Activated CD4-positive, alpha-beta T cell treated with anti-CD3 and anti-CD28 coated beads, Interleukin-2, amount 50 U/mL, for 1 hour (primary cell): ENCODE measurements at places on chromosomes 4 and X.

- DNase-seq: no peak
Observed at GRCh38 chr4:46266106-46266505, 123.8 kb downstream of the GABRA2 start.

DNA sequence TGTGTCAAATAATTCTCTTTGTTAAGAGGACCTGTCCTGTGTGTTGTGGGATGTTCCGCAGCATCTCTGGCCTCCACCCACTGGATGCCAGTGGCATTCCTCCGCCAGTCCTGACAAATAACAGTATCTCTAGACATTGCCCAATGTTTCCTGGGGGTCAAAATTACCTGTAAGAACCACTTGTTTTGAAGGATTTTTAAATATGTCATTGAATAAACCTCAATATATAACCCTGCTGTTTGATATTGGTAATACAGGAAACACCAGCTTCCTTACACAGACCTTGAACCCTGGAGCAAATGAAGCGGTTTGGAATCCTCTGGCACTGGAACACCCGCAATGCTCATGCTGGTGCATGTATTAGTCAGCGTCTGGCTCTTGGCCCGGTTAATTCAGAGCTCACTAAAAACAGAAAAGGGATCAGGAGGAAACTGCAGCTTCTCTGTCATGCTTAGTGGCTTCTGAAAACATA is 101.3 kb downstream of the TBL1X start:
- no peak for DNase-seq

- no peak for DNase-seq
Observed at GRCh38 chr4:188841523-188841922, 702.3 kb downstream of the TRIML1 start.

GRCh38 chr4:1802151-1802715 is 9.1 kb downstream of the FGFR3 start:
- DNase-seq: no peak

DNA sequence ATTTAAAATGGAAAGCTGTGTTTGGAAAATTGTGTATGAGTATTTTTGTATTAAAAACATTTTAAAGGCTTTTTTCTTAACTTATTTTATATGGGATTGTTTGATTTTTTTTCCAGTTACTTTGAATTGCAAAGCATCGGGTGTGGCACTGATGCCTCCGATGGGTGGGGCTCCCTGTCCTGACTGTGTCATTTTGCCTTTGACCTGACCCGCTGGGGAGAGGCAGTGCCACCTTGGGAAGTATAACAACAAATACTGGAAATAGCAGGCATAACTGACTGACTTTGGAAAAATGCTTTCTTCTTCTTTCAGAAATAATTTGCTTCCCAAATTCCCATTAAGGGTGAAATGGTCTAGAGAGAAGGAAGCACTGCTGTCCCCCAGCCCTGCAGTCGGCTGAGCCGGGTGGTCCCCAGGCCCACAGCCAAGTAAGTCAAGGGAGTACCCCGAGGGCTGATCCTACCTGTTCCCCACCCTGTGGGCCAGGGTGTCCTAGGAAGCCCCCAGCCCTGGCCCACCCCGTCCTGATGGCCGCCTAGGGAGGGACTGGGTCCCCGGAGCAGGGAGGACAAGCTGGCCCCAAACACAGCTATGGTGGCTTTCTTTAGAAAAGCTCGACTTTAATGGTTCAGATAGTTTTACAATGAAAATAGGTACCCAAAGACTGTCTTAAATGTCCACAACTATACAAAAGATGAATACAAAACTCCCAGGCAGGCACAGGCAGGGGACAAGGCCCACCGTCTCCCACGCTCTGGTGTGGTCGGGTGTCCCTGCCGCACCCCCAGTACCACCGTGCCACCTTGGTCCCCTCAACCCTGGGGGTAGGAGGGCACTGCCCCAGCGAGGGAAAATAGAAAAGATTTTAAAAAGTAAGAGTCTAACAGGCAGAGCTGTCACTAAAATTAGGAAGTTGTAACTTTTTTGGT is 26.4 kb downstream of the NELFA start:
- DNase-seq: no peak

- DNase-seq: no peak
Observed at GRCh38 chrX:45972636-45973035, 572.6 kb downstream of the ZNF674 start.

- DNase-seq: no peak
Observed at GRCh38 chr4:1570291-1571164, 113.6 kb downstream of the FAM53A start.

DNA sequence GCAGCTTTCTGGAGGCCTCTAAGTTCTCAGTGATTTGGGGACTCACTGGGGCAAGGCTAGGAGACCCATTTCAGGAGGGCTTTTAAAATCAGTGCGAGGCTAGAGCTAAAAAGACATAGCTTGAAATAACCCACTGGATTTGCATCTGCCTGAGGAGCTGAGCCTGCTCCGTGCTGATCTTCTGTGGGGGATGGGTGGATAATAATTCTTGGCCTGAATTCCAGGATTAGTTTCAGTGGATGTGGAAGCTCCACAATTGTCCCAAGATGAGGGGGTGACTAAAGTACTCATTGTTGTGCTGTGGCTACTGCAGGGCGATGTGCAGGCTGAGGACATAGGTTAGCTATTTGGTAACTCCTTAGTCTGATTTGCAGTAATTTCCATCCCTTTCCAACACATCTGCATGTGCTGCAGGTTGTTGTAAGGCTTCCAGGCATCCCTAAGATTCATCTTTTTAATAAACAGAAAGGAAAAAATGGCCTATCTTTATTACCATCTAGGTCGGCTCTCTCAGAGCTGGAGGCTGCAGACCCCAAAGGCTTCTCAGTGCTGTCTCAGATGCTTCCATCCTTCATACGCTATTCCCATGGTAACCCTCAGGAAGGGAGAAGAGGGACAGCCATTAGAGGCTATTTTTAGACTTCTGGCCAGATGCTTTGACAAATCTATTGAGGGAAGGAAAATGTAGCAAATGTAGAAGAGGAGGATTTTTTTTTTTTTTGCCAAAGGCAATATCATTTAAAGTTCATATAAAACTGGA is 63.4 kb downstream of the GRXCR1 start:
- DNase-seq: no peak

- DNase-seq: no peak
Observed at GRCh38 chr4:85127653-85128052, 161.2 kb upstream of the WDFY3 start.

GRCh38 chr4:174408841-174409552 is 113.3 kb downstream of the HPGD start:
- DNase-seq: no peak

- DNase-seq: no peak
Observed at GRCh38 chrX:85569686-85570085, 190.2 kb upstream of the POF1B start.

DNA sequence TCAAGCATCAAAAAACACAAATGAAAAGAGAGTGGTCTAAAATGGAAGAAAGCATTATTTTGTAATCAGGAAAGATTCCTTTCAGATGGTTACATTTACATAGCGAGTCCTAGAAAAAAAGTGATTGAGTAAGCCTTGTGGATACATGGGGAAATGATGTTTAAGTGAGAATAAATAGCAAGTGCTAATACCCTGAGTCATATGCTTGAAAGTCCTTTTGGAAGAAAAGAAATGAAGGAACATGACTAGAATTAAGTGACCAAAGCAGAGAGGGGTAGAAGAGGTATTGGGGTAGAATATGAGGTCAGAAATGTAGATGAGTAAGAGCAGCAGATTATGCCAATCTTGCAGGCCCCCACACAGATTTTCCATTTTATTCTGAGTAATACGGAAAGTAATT is 814.8 kb upstream of the GRID2 start:
- DNase-seq: no peak

GRCh38 chr4:142547974-142548373 is 298.1 kb downstream of the INPP4B start:
- no peak for DNase-seq

DNA sequence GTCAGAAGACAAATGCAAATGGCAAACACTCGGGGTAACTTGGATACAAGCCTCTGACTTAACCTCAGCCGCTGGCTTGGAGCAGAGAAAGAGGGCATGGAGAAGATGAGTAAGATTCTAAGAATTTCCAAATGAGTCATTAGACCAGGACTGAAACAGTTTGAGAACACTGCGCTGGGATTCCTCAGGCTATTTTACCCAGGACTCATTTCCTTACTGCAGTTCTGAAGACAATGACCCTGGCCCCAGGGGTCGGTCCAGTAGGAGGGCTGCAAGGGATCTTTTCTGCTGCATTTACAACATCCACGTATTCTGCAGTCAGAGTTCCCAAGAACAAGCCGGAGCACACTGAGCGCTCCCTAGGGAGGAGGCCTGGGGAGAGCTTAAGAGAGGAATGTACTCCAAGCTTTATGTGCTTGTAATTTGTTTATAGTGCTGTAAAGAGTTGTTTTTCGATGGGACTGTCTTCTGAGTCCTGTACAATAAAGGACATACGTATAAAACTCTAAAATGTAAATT is 27.3 kb upstream of the SORBS2 start:
- no peak for DNase-seq

DNA sequence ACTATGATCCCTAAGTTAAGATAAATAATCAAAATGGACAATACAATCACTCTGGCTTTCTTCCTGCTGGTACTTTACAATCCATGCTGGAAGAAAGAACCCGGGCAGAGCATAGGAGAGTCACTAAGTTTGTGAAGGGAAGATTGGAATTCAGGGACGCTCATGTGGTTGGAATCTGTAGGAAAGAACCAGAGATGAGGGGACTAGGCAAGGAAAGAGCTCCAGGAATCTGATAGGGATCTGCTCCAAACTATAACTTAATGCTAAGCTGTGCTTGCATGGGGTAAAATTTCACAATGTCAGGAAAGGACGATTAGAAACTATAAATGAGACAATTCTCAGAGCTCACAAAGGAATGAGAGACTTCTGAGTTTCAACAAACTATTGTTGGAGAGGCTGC is 167.5 kb downstream of the ADGRA3 start:
- no peak for DNase-seq

DNA sequence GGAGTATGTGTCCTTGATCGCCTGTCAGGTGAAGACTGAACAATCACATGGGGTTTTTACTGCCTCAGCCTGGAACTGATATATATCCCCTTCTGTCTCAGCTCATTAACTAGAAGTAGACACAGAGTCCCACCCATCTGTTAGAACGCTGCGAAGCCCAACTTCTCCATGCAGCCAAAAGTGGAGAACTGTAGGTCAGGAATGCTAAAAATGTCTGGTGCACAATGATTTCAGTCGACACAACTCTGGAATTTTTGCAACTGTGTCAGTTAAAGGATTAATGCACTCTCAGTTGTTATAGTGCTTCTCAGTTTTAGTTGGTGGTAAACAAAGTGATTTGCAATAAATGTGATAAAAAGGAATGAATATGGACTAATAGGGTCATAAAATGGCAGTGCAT is 287.2 kb downstream of the INPP4B start:
- no peak for DNase-seq

- no peak for DNase-seq
Observed at GRCh38 chr4:115145393-115146160, 32.2 kb upstream of the NDST4 start.

GRCh38 chrX:102650903-102651241 is 411 bp upstream of the GPRASP1 start:
- no peak for DNase-seq

- DNase-seq: no peak
Observed at GRCh38 chrX:11439846-11440245, 146.6 kb downstream of the AMELX start.

GRCh38 chr4:9938933-9939332 is 82.4 kb downstream of the SLC2A9 start:
- no peak for DNase-seq

DNA sequence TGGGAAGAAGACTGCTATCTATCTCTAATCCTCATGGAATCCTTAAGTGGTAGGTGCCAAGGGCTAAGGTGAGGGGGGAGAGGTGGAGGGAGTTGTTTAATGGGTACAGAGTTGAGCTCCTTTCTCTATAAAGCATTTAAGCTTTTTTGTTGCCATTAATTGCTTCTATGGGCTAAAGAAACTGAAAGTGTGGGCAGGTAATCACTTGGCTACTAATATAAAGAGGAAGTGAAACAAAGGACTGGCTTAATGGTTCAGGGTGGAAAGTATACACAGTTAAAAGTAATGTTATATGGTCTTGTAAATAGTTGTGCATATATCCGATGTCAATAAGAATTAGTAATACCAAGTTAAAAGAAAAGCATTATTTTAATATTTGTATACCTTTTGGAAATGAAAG is 83.9 kb downstream of the POLA1 start:
- DNase-seq: no peak

GRCh38 chrX:111098874-111099273 is 2.9 kb downstream of the PAK3 start:
- DNase-seq: peak; percentile 62

DNA sequence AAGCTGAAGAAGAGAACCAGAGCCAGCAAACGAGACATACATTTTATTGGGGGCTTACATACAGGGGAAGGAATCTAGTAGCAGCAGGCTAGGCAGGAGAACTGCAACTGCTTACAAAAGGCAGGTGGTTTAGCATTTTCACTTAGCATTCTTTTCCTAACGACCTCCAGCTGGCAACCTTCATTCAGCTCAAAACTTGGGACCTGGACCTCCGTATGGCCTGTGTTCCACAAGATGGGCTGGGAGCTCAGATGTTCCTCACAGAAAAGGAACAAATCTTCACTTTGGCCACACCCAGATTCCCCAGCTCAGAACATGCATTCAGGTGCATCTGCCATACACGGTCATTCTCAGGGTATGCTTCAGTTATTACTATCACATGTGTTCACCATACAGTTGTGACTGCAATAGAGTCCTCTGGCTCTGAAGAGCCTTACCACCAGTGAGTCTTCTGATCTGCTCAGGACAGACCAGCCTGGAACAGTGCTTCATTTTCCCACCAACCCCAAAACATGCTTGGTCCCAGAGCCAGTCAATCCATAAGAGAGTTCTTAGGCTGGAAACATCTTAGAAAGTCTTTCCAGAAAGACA is 29.6 kb upstream of the AP1AR start:
- DNase-seq: no peak

DNA sequence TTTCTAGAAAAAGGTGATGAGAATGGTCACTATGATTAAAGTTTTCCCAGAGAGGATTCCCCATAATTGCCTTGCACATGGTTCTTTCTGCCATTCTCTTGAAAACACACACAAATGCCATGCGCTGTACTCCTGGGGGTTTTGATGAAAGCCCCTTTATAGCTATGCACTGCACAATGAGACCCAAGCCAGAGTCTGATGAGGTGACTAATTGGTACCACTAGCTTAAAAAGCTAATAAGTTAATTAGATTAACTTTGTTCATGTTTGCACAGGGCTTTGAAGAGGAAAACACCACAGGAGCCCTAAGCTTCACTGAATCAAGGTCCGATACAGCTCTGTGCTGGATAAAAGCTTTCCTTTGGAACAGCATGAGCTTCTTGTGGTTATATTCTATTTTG is 132.2 kb downstream of the NKX6-1 start:
- no peak for DNase-seq
